ENCODE measurements at places on chromosomes 7 and 10. TPM values are rescaled to one million over a fixed set of nuclear protein-coding genes. Genes with fewer than 3 reads are reported as not detected.
A peak's percentile ranks its signal among the peaks of the same experiment; 100 is the strongest.

DNA sequence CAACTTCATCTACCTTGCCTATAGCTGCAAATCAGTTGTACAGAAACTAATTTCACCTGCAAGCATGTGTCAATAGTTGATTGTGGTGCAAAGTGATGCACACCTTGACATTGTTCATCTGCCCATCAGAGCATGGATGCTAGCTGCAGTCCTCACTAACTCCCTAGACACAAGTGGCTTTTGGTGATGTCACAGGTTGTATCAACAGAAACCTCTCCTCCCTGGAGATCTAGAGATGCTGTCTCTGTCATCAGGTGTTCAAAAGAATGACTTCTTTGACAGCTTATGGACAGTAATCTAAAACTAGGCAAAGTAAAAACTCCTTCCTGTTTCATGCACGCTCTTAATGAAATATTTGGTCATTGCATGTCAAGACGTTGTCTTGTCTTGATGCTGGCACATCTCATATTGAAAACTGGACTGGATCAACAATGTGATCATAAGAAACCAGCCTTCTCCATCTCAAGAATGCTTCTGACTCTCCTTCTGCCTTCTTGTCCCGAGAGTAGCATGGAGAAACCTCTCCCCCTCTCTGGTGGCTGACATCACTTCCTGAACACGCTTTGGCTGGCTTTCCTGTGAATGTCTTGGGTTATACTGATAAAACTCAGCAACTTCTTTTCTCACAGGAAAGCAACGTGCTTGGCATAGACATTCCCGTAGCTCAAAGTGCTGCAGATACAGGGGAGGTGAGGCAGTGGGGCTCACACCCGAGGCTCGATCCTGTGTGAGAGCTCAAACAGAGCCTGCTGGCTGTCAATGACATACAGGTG, 176.2 kb upstream of the CDCA7L start:
- peaks cover 3% of the 10 kb centered on the region for H3K27me3 ChIP-seq
- H3K27ac ChIP-seq: no peak overlapping the region
- DNase-seq: no peak

DNA sequence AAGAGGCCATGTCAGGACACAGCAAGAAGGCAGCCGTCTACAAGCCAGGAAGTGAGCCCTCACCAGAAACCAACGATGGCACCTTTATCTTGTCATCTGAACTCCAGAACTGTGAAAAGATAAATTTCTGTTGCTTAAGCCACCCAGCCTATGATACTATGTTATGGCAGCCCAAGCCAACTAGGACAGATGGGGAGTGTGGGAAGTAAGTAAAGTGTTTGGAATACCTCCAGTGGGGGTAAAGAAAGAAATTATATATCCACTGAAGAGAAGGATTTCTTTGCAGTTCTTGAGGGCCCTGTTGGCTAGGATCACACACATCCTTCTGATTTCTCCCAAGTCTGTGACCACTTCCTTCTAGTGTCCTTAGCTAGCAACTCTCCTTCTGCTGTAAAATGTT, 384.4 kb downstream of the TNS3 start:
- H3K4me3 ChIP-seq: no peak overlapping the region
- no peaks in the 10 kb centered on the region for H3K4me1 ChIP-seq
- H3K36me3 ChIP-seq: no peaks in the 10 kb centered on the region
- H3K27me3 ChIP-seq: peaks cover 6% of the 10 kb centered on the region
- H3K27ac ChIP-seq: no peak overlapping the region

GRCh38 chr7:40536421-40536820, 401.6 kb downstream of the SUGCT start:
- peaks cover 55% of the 10 kb centered on the region for H3K4me1 ChIP-seq
- H3K4me3 ChIP-seq: no peak overlapping the region
- peak overlapping the region; percentile 46 for H3K27ac ChIP-seq

DNA sequence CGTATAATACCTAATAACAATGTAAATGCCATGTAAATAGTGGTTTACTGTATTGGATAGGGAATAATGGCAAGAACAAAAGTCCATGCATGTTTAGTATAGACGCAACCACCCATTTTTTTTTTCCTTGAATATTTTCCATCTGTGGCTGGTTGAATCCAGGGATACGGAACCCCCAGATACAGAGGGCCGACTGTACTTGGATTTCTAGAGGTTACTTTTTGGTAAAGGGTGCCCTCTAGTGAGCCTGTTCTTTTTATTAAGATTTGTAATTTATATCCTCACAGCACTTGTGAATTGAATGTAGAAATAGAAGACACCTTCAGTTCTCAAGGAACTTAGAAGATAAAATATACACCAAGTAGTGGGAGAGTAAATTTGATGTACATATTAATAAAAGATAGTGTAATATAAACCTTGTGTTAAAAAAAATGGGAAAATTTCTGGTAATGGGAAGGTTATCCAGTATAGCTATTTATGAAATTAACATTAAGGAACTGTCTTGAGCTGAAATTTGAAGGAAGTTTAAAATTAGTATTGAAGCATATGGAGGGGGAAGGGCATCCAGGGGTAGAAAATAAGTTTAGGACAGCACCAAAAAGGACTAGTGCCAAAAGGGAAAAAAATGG, 32.0 kb downstream of the EXOC6 start:
- no peak for DNase-seq
- no peaks in the 10 kb centered on the region for H3K4me1 ChIP-seq
- no peaks in the 10 kb centered on the region for H3K27me3 ChIP-seq
- H3K27ac ChIP-seq: no peak overlapping the region
- H3K36me3 ChIP-seq: no peaks in the 10 kb centered on the region
- H3K4me3 ChIP-seq: no peak overlapping the region

DNA sequence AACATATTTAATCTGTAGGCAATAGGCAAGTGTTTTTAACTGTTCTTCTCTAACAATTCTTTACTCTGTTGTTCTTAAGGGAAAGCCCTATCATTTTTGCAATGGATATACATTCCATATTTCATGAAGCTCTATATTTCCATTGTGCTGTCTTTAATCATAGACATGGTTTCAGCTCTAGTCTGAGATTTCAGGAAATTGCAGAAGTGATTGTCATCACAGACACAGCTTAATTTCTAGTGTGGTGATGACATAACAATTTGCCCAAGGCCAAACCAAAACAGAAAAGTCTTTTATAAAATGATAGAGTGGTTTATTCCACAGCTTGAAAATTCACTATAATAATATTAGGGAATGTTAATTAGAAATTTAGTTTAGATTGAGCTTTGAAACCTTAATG, 494.1 kb upstream of the SEMA3A start:
- no peak overlapping the region for H3K4me3 ChIP-seq
- no peaks in the 10 kb centered on the region for H3K27me3 ChIP-seq
- no peaks in the 10 kb centered on the region for H3K36me3 ChIP-seq
- H3K27ac ChIP-seq: peak overlapping the region; percentile 63
- peaks cover 33% of the 10 kb centered on the region for H3K4me1 ChIP-seq

CDHR3 gene
- total RNA-seq: 1.9 TPM

ACBD7 gene
- total RNA-seq: 0.51 TPM

GJD4 gene
- total RNA-seq: not detected

GNAI1 gene
- total RNA-seq: 26.1 TPM

CDC14C gene
- total RNA-seq: not detected

HHEX gene
- 0.92 TPM for total RNA-seq

TAS2R4 gene
- 0.35 TPM for total RNA-seq

EEF1AKMT2 gene
- 16.7 TPM for total RNA-seq
